DMS79 treated with DMSO at 0.1 percent for 48 hours (cell line): ENCODE measurements at places on chromosomes 6 and 20.

GRCh38 chr20:45822857-45823256, 4.3 kb downstream of the TNNC2 start:
- DNase-seq = peak; percentile 24

DNA sequence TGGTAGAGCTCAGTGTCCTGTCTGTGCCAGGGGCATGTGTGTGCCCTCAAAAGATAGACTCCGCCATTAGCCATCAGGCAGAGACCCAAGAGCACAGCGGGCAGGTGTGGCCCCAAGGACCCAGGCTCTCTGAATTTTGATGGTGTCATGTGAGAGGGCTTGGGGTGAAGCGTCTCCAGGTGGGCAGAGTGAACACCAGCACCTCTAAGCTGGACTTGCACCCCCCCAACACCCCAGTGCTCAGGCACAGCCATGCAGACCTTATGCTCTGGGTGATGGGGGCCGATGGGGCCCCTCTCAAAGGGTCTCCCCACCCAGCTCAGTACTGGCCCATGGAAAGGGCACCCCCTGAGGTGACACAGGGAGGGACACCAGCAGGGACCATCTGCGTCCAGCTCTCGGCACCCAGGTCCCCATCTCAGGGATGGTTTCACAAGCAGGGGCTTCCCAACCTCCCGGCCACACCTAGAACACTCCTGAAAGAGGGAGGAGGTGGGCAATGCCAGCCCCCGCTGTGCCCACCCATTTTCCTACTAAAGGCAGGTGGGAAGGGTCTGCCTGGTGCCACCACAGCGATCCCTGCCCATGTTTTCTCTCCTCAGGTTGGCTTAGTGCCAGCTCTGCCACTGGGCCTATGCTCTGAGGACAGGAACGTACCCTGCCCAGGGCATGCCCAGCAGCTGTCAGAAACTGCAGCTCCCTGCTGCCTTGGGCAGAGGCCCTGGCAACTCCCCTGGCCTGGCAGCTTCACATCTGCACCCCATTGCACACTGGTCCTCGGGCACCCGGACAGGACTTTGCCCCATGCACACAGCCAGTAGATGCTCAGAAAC, 3.5 kb downstream of the CST7 start:
- DNase-seq = peak; percentile 25

DNA sequence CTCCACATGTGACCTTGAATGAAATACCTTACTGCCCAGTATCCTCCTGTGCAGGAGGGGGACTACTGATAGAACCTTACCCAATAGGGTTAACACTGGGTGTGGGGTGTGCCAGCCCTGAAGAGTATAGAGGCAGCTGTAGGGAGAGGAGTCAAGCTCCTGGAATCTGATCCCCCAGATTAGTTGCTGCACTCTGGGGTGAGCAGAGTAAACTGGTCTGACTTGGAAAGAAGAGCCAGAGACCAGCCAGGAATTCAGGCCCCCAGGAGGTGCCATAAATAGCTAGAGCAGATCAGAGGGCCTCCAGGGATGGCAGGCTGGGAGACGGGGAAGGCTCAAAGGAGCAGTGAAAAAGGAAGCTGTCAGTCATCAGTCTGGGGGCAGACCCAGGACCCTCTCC, 3.5 kb upstream of the APOBEC2 start:
- DNase-seq = no peak

DNA sequence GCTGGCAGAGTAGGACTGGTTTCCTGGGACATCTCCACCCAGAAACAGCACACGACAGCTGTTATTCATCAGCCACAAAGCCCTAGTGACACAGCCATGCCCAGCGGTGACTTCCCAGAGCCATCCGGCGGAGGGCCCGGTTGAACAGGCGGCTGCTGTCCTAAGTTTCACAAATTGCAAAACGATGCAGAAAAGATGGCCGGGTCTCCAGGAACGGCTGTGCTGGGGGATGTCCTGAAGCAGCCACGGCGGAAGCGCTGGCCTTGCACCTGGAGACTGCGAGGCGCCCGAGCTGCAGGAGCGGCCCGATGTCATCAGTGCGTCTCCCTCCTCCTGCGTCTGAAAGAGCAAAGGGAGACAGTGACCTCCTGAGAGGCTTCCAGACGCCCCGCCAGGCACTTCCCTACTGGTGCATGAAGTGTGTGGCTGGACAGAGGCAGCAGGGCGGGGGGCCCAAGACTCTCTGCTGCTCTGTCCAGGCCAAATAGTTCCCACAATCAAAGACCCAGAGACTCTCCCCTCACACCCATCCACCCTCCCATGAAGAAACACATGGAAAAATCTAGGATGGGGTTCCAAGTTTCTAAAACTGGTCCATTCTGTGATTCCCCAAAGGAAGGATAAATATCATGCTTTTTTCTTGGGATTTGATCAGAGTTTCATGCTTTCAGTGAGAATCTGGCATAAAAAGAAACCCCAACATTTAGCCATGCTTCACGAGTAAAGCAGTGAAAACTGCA, 44.0 kb downstream of the SSR1 start:
- no peak for DNase-seq

GRCh38 chr6:87212596-87212995, 57.2 kb downstream of the ZNF292 start:
- no peak for DNase-seq

- DNase-seq = no peak
Measured at GRCh38 chr20:40955326-40955725, 73.3 kb upstream of the TOP1 start.

DNA sequence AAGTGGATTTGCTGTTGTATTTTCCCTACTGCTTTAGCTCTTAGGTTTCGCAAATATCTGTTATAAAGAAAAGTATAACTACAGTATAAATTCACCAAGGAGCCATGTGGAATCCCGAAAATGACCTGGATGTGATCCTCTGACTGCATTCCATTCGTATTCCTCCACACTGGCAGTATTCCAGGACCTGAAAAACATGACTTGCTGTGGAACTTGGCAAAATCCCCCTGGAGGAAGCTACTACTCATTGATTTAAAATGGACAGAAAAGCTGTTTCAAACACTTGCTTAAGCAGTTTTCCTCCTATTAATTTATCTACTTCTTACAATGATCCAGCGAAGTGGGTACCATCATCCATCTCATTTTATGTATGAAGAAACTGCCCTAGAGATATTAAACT, 13.3 kb upstream of the ENPP5 start:
- DNase-seq = no peak

DNA sequence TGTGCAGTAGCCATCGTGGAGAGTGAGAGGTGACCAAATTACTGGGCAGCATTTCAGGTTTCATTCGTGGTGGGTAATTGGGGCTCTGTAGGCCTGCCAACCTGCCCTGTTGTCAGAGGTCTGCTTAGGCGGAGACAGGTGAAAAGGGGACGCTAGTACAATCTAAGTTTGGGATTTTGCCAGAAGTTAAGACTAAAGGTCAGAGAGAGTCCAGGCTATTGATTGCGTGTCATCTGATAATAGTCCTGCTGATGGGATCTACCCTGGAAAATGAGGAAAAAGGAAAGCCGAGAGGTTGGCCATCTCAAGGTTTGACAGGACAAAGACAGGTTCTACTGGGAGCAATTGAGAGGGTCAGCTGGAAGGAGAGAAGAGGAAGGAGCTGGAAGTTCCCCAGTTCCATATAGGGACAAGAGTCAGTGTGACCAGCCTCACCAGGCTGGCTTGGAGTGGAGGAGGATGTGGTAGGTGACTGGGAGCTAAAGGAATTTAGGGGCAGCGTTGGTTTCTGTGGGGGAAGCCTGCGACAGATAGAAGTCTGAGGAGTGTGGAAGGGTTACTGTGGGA, 10.9 kb downstream of the ARFGEF2 start:
- DNase-seq = no peak

DNA sequence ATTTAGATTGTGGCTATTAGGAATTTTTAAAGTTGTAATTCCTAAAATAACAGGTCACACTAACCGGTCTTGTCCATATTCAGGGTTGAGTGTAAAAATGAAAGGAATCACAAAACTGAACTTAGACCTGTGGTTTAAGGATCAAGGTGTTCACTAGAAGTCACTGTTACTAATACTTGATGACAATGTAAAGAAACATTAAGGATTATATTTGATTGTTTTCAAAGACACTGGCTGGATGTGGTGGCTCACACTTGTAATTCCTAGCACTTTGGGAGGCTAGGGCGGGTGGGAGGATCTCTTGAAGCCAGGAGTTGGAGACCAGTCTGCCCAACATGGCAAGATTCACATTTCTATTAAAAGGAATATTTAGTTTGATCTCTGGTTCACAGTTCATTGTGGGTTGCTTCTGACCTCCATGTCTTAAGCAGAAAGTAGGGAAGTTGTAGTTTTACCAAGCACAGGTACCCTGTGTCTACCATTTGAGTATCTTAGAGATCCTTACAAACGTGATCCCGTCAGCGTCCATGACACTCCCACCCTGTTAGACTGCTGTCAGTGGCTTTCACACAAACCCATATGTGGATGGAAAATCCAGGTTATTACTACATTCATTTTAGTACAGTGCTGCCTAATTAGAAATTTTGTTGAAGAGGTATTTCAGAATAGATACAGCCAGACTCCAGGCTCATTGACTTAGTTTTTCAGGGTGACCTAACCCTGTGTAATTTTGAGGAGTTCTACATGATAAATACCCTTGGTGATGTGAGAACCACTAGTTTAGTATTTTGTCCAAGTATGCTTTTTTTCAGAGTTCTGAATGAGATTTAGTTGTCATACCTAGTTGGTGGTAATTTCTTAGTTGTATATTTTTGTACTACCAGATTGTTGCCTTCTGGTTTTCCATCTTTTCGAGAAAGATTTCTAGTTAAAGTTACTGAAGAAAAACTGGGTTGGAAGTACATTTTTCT, 10.2 kb downstream of the SRSF3 start:
- no peak for DNase-seq
